ENCODE measurements at places on chromosomes 13 and 19. TPM values are rescaled to one million over a fixed set of nuclear protein-coding genes. Genes with fewer than 3 reads are reported as not detected.

CDX2 gene
- not detected for total RNA-seq

FDX2 gene
- 40.8 TPM for total RNA-seq

DNA sequence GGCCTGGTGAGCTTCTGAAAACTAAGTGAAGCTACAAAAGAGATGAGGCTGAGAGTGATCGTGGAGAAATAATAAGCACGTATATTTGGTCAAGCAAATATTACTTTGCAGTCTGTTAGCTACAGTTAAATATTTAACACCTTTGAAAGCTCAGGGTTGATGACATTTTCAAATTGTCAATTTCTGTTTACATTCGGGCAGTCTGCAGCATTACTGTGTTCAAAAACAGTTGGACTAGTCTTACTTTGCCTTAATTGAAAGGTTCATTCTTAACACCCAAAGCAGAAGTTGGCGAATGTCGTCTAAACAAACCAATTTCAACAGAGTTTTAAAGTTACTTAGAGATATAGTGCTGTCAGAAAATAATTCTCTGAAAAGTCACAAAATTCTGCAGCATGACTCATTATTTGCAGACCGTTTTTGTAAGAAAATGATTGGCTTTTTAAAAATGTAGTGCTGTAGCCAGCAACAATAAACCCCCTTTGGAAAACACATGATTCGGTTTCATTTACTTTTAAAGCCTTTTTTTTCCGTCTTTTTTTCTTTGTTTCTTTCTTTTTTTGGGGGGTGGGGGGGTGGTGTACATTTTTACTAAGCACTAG lies 549.0 kb downstream of the GPC6 start:
- no peaks in the 10 kb centered on the region for H3K36me3 ChIP-seq
- H3K27ac ChIP-seq, result peak overlapping the region; percentile 77
- H3K27me3 ChIP-seq, result no peaks in the 10 kb centered on the region
- H3K4me3 ChIP-seq, result peak overlapping the region; percentile 36

GRCh38 chr13:40668335-40668734 lies 1.9 kb upstream of the FOXO1 start:
- peaks cover 2% of the 10 kb centered on the region for H3K4me1 ChIP-seq
- peaks cover 44% of the 10 kb centered on the region for H3K27me3 ChIP-seq
- no peak for DNase-seq
- no peak overlapping the region for H3K4me3 ChIP-seq
- H3K27ac ChIP-seq, result no peak overlapping the region

DNA sequence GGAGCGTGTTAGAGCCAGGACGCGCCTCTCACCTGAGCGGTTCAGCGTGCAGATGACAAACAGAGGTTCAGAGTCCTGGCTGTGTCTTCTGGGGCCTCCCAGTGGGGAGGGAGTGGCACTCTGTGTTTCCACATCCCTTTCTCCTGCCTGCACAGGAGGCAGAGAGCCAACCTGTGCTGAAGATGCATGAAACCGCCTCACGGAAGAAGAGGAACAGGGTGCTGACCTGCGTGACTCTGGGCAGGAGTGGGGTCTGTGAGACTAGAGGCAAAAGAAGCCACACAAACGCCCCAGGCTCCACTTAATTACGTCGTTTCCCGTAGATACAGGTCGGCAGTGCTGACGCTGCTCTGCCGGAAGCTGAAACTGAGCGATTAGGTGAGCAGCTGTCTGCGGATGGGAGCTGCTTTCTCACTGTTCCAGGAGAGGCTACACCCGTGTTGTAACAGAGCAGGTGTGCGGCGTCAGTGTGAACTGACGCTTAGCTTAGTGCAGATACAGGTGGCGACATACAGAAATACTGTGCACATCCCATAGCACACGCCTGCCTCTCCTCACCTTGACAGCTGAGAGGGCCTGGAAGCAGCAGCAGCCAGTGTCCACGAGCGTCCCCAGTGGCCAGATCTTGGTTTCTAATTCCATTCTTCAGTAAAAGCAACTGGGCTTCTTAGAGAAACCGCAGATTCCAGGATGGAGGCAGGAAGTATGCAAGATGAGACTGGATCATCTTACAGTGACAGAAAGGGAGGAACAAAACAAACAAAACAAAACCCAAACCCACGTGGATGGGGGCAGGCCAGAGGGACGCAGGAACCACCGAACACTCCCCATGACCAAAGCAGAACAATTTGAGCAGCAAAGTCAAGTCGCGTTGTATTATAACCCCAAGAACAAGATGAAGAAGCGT lies 37.7 kb upstream of the MCF2L start:
- peak; percentile 76 for DNase-seq
- H3K36me3 ChIP-seq, result no peaks in the 10 kb centered on the region
- H3K4me3 ChIP-seq, result no peak overlapping the region
- H3K27me3 ChIP-seq, result peaks cover 44% of the 10 kb centered on the region

DNA sequence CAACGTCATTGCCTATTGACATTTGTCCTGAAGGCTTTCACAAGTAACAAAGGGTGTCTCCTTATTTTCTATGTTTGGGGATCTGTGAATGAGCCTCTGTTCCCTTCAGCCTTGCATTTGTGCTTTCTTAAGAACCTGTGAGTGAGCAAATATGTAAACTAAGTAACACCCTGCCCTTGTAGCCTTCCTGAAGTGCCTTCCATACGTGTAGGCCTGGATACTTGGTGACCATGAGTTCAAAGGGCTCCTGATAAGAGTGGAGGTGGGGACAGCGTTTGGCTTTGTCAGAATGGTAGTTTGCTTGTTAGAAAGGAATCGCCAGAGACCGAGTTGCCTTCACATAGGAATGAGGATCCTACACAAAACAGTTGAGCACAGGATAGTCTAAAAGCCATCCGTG lies 14.5 kb upstream of the CCDC97 start:
- no peak for DNase-seq
- no peaks in the 10 kb centered on the region for H3K27me3 ChIP-seq
- H3K36me3 ChIP-seq, result peaks cover 80% of the 10 kb centered on the region
- H3K4me3 ChIP-seq, result no peak overlapping the region

- no peaks in the 10 kb centered on the region for H3K4me1 ChIP-seq
- H3K27ac ChIP-seq, result no peak overlapping the region
- no peak overlapping the region for H3K4me3 ChIP-seq
- no peaks in the 10 kb centered on the region for H3K27me3 ChIP-seq
Observed at GRCh38 chr19:41711376-41712261, 3.2 kb downstream of the CEACAM5 start.
